ENCODE measurements at places on chromosomes 2 and 18.
A peak's percentile ranks its signal among the peaks of the same experiment; 100 is the strongest.

DNA sequence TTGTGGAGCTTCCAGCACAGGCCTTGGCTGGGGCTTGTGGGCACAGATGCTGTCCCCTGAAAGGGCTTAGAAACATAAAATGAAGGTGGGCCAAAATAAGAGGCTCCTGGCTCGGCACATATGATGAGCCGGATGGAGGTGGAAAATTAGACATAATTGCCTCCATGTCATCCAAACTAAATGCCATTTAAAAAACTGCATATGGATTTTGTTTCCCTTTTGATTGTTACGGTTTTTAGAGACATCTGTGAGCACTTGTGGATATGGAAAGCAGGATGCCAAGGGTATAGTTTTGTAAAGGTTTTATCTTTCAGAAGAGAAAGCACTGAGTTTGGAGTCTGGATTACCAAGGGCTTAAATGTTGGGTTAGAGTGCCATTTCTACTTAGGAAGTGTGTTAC, 498.3 kb downstream of the RIT2 start:
- no peak for DNase-seq

DNA sequence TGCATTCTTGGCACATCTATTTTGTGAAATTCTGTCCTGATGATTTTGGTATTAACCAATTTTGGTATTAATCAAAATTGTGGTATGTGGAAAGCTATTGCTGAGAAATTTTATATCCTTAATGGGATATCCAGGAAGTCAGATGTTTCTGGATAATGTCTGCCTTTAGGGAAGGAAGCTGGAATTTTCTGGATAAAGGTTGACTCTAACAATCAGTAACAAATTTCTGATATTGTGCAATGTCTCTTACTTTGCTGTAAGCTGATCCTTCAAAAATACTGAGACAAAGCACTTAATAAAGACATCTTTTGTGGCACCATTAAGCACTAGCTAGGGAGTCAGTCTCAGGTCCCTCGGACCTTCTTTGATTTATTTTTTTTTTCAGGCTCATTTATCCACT, 100.8 kb upstream of the UGP2 start:
- no peak for DNase-seq

- DNase-seq: no peak
These were observed 4.0 kb downstream of the PTPN2 start for GRCh38 chr18:12879840-12880540.

GRCh38 chr2:46239847-46240181, 57.4 kb upstream of the EPAS1 start:
- no peak for DNase-seq

GRCh38 chr18:7677001-7677400, 109.9 kb downstream of the PTPRM start:
- DNase-seq: no peak

GRCh38 chr2:22056621-22057132, 932.9 kb downstream of the TDRD15 start:
- no peak for DNase-seq

DNA sequence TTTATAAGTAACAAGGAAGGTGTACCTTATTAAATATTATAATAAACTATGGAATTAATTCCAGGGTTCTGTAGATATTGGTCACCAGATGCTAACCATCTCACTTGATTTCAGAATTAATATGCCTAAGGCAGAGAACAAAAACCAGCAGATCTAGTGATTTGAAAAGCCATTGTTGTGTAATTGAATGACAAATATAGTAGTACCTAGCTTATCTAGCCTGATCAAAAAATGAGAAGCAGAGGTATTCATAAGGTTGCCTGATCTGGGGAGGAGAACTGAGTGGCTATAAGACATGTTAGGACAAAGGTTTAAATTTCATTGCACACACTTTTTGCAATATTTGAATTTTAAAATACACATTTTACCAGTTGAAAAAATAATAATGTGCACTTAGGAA, 132.0 kb upstream of the UBE2E3 start:
- no peak for DNase-seq

- DNase-seq: no peak
These were observed 66.8 kb downstream of the PDE11A start for GRCh38 chr2:178005756-178006155.

DNA sequence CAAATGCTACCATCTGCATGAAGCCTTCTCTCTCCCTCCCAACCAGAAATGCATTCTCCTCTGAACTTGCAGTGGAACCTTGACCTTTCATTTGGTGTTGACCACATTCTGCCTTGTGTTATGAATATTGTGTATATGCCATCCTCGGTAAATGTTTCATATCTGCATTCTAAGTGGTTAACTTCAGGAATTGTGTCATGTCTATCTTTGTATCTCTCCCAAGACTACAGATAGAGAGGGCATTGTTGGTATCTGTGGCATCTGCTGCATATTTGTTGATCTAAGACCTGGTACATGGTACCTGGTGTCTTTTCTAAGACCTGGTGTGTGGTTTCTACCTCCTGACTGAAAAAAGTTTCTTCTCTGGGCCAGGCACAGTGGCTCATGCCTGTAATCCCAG, 34.0 kb downstream of the CASP10 start:
- DNase-seq: no peak

DNA sequence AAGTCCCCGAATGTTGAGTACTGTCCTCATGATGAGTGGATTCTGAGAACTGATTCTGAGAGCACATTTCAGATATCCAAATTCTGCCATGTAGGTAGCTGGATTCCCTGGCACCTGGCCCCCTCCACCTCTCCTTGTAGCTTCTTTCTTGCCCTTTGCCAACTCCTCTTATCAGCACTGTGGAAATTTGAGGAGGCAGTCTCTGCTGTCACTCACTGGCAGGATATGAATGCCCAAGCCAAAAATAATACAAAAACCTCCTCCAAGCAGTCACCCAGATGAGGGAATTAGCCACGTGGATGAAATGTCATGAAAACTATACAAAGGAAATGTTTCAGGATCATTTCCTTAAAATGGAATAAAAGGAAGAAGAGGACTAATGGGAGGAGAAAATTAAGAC, 276.8 kb downstream of the SETBP1 start:
- DNase-seq: no peak

- no peak for DNase-seq
These were observed 589.8 kb upstream of the CDH2 start for GRCh38 chr18:28766721-28767120.

DNA sequence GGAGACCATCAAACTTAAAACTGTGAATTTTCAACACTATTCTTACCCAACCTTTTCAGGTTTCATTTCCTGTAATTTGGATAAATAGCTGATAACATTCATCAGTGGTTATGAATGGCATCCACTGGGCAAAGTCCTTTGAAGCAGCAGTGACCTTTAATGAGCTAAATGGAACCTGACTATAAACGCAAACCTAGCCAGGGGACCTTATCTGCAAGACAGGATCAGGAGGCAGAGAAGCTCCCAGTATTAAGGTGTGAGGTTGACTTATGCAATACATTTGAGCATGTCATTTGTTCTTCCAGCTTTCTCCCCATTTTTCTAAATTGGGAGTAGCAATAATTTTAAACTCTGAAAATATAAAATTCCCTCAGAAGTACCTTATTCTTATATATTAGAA, 38.4 kb downstream of the CREG2 start:
- no peak for DNase-seq

DNA sequence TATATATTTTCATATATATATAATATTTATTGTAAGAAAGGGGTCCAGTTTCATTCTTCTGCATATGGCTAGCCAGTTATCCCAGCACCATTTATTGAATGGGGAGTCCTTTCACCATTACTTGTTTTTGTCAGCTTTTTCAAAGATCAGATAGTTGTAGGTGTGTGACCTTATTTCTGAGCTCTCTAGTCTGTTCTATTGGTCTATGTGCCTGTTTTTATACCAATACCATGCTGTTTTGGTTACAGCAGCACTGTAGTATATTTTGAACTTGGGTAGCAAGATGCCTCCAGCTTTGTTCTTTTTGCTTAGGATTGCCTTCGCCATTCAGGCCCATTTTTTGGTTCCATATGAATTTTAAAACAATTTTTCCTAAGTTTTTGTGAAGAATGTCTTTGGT, 320.1 kb downstream of the CDH2 start:
- DNase-seq: no peak

GRCh38 chr2:76444732-76445131, 734.0 kb upstream of the GCFC2 start:
- DNase-seq: no peak

DNA sequence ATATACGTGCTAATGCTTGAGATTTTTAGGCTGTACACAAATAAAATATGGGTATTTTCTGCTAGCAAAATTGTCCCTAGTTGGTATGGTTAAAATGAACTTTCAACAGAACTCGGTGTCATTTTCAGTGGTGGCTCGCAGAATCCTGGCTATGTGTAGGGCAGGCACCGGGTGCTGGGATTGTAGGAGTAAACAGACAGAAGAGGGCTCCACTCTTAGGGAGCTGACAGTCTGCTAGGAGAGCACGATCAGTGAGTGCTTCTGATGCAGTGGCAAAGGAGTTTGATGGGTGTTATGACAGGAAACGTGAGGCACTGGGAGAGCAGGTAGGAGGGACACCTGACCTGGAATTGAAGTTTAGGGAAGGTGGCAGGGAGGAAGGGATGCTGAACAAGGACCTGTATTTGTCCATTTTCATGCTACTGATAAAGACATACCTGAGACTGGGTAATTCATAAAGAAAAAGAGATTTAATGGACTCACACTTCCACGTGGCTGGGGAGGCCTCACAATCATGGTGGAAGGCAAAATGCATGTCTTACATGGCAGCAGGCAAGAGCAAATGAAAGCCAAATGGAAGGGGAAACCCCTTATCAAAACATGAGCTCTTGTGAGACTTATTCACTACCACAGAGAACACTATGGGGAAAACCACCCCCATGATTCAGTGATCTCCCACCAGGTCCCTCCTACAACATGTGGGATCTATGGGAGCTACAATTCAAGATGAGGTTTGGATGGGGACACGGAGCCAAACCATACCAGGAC, 105.4 kb upstream of the LCLAT1 start:
- DNase-seq: no peak

GRCh38 chr2:218129458-218130135, 3.8 kb downstream of the CXCR2 start:
- no peak for DNase-seq

DNA sequence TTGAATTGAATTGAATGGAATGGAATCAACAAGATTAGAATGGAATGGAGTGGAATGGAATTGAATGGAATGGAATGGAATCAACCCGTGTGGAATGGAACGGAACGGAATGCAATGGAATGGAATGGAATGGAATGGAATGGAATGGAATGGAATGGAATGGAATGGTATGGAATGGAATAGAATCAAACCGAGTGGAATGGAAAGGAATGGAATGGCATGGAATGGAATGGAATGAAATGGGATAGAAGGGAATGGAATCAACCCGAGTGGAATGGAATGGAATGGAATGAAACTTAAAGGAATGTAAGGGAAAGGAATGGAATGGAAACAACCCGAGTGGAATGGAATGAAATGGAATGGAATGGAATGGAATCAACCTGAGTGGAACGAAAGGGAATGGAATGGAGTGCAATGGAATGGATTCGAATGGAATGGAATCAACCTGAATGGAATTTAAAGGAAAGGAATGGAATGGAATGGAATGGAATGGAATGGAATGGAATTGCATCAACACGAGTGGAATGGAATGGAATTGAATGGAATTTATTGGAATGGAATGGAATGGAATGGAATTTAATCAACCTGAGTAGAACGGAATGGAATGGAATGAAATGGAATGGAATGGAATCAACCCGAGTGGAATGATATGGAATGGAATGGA, 1146.6 kb downstream of the RPIA start:
- no peak for DNase-seq

DNA sequence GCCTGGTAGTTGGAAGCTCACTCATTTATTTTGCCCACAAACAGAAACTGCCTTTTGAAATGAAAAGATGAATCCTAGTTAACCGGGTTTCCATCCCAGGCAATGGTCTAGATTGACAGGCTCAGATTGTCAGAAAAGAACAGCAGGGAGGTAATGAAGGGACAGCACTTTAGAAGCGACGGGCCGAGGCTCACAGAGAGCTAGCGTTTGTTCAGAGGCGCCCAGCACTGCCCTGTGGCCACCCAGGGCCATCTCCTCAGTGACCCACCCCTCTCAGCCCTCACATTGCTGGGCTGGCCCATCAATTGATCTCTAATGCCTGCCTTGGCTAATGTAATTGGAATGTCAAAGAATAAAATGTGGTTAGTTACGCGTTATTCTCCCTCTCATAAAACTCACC, 304.8 kb downstream of the CDCA7 start:
- DNase-seq: no peak

GRCh38 chr2:95037384-95037839, 11.9 kb downstream of the MAL start:
- DNase-seq: no peak

GRCh38 chr2:67169417-67170140, 227.6 kb upstream of the ETAA1 start:
- DNase-seq: no peak

DNA sequence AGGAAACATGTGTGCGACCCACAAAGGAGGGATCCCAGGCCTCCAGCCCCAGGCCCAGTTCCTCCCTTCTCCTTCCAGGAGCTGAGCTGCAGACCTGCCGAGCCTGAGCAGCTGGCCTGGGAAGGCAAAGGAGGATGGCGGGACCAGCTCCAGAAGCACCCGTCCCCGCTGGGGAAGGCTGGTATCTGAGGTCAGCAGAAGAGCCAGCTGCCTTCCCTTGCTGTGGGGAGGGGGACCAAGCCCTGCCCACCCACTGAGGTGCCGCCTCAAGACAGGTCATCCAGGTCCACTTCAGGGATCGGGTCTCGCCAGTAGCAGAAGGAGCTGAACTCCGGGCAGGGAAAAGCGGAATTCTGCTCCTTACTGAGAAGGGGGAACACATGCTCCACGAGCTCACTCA, 73.2 kb downstream of the EMILIN2 start:
- no peak for DNase-seq

- DNase-seq: peak; percentile 9
These were observed 114.8 kb upstream of the PTPRM start for GRCh38 chr18:7452331-7452730.

DNA sequence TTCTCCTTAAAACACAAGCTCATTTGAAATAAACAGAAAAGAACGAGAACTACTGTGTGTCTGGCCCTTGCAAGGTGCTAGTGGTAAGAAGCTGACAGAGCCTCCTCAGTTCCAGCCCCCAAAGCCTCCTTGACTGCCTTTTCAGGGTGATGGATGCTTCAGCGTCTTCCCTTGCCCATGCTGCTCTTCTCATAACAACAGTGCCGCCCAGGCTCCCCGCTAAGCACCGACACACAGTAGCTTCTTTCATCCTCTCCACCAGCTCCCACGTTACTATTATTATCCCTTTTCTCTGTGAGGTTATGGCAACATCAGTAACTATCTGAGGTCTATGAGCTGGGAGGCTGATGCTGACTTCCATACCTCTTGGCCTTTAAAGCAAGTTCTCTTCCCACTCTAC, 418.6 kb downstream of the TSN start:
- no peak for DNase-seq

- no peak for DNase-seq
These were observed 713.7 kb downstream of the ADCYAP1 start for GRCh38 chr18:1618364-1618763.

DNA sequence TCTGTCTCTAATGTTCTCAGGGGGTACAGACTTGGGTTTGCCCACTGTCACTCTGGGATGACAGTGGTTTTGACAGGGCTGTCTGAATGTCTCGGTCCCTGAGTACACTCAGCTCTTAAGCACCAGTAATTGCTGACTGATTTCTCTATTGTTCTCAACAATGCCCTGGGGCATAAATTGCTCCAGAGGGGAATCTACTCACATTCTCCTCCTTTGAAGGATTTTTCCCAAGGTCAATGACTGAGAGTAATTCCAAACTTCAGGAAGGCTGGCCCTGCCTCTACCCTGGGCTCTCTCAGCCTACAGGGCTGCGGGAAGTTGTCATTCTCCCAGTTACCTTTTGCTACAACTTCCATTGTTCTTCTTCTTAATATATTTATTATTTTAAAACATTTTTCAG, 36.5 kb downstream of the MC2R start:
- DNase-seq: no peak

All from left colon (tissue), 2 donors.